Stimulated activated effector memory CD8-positive, alpha-beta T cell treated with anti-CD3 and anti-CD28 coated beads, Interleukin-12 subunit alpha, Interleukin-12 subunit beta, amount 100 ng/mL, for 72 hours (primary cell): ENCODE measurements at places on chromosomes 16 and 17.

DNA sequence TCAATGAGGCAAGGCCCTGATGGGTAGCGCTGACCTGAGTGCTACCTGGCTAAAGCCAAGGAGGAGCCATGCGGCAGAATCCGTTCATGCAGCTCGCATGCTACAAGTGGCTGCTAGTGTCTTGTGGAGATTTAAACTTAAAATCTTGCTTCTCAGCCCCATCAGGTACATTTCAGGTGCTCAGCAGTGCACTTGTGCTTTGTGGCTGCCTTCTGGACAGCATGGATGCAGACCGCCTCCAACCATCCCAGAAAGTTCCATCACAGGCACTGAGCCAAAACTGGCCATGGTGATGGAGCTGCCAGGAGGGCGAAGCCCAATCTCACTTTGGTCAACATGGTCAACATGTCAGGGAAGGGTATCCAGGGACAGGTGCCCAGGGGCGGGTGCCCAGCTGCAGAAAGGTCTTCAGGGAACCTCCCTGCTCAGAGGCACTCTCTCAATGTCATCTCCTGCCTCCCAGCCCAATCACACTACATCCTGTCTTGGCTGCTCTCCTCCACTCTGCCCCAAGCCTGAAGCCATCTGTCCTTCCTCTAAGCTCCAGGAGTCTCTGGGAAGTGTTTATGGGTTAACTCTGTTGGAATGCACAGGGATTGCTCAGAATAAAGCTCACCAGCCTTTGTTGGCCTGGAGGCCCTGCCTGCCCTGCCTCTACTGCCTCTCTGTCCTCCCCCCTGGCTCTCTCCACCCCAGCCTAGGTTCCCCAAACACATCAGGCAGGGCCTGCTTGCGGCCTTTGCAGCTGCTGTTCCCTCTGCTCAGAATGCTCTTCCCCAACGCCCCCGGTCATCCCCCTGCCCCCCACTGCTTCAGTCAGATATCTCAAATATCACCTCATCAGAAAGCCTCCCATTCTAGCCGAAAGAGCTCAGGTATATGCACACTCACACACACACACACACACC lies 18.3 kb upstream of the TNFRSF13B start:
- no peak for DNase-seq

- no peak for DNase-seq
Measured at GRCh38 chr16:22861580-22861979, 47.6 kb downstream of the HS3ST2 start.

DNA sequence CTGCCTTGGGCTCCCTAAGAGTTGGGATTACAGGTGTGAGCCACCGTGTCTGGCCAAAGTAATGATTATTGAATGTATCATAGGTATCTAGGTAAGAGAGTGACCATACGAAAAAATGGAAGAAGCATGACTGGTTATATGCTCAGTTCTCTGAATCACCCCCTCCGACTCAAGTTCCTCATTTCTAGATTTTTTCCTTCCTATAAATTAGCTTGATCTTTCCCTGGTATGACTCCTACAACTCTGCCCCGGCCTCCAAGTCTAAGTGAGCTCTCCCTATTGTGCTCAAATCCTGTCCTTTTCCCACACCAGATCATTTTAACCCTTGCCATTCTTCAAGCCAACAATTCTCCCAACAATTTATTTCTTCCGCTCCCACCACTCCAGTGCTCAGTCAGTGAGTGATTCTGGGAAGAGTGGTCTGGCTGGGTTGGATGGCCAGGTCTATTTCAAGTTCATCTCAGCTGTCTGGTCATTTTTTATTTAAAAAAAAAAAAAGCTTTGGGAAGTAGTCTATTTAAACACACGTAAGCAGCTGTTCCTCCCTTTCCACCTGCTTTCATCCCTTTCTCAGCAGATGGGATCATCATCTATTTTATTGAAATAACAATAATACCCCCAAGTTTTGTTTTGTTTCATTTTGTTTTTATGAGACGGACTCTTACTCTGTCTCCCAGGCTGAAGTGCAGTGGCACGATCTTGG lies 120.2 kb upstream of the HS3ST2 start:
- no peak for DNase-seq

DNA sequence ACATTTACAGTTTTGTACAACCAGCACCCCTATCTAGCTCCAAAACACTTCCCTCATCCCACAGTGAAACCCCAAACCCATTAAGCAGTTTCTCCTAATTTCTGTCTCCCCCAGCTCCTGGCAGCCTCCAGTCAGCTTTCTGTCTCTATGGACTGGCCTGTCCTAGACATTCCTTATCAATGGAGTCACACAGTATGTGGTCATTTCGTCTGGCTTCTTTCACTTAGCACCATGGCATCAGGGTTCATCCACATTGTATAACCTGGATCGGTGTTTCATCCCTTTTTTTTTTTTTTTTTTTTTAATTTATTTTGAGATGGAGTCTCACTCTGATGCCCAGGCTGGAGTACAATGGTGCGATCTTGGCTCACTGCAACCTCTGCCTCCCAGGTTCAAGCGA lies 68.5 kb downstream of the ZDHHC7 start:
- DNase-seq = no peak

GRCh38 chr17:50708050-50709000 lies 611 bp upstream of the ANKRD40 start:
- DNase-seq = no peak

DNA sequence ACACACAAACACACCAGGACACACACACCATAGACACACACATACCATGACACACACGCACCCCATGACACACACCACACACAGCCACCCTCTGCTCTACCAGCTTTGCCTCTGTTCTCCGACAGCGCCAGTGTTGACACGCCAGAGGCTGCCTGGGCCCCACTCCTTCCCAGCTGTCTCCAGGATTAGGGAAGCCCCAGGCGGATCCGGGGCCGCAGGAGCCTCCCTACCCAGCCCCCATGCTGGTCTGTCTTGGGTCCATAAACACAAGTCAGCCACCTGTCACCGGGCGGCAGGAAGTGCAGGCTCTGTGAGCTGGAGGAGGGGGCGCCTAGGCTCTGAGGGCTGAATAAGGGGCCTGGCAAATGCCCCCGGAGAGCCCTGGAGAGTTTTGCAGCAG lies 10.5 kb downstream of the TBC1D16 start:
- no peak for DNase-seq

DNA sequence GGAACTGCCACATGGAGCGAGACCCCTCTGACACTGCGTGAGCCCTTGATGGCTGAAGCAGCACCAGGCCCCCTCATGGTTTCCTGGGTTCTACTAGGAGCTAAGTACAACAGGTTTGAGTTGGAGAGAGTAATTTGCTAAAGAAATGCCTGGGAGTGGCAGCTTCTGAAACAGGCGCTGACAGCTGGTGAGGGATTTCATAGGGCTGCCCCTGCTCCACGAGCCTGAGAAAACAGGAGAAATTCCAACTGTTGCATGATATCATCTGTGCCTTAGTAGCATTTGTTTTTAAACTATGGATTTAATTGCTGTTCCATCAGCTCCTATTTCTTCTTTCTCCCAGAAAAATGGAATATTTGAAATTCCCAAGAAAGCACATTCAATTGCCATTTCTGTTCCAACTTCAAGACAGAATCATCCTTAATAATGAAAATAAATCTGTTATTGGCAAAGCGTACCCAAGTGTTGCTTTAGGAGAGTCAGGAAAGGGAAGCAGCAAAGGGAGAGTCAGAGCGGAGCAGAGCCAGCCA lies 78.8 kb upstream of the ANKFN1 start:
- no peak for DNase-seq

- DNase-seq = no peak
Measured at GRCh38 chr16:64679976-64680690, 441.7 kb downstream of the CDH11 start.

- DNase-seq = no peak
Measured at GRCh38 chr17:8360751-8361150, 15.8 kb downstream of the KRABD2 start.

GRCh38 chr16:55418586-55418985 lies 60.4 kb upstream of the MMP2 start:
- DNase-seq = no peak

GRCh38 chr16:22109258-22109898 lies 17.0 kb downstream of the VWA3A start:
- no peak for DNase-seq

- no peak for DNase-seq
Measured at GRCh38 chr17:50949989-50950877, 84.1 kb upstream of the TOB1 start.

DNA sequence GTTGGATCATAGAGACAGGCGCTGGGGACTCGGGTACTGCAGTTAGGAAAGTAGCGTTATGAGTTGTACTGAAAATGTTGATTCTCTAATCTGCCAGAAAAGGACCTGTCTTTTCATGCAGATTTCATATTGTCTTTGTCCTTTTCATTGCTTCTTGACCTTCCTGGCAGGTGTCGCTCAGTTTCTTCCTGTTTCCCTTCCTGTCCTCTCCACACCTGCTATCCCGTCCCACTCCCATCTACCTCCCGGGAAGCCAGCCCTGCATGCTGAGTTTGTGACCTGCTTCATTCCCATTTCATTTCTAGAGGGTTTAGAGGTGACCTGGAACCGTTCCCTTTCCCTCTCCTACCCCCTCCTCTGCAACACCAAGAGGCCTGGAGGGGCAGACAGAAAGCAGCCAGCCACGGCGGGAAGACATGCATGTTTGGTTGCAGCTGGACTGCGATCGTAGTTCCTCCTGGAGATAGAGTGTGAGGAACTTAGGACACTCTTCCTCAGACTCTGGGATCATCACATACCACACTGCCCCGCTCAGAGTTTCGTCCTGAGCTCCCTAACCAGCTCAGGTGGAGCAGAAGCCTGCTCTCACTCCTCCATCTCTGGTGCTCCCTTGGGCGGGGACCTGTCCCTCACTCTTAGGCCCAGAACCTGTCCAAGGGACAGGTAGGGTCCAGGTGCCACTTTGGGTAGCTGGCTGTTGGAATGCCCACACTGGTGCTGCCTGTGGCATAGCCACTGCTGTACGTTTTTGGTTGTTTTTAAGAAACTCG lies 23.9 kb upstream of the ARHGAP23 start:
- DNase-seq = no peak

GRCh38 chr17:81093619-81094508 lies 58.9 kb downstream of the BAIAP2 start:
- no peak for DNase-seq

DNA sequence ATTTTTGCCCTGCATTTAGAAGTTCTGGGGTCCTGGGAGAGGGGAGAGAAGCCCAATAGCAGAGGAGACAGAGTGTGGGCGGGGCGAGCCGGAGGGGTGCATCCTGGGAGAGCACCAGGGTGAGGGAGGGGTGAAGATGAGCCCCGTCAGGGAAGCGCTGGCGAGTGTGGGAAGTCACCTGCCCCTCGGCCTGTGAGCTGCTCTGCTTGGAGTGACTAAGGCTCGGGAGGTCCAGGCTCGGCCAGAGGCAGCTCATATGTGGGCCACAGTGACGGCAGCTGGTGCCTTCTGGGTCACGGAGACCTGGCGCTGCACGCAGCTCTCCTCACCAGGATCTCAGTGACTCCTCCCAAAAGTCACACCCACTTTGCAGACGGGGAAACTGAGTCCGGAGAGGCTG lies 1.1 kb downstream of the ZG16B start:
- no peak for DNase-seq

- DNase-seq = no peak
Measured at GRCh38 chr17:73536700-73537605, 107.3 kb downstream of the SDK2 start.

GRCh38 chr17:45241328-45242028 lies 19.8 kb downstream of the FMNL1 start:
- no peak for DNase-seq

- DNase-seq = no peak
Measured at GRCh38 chr17:27315322-27315721, 21.4 kb downstream of the WSB1 start.

DNA sequence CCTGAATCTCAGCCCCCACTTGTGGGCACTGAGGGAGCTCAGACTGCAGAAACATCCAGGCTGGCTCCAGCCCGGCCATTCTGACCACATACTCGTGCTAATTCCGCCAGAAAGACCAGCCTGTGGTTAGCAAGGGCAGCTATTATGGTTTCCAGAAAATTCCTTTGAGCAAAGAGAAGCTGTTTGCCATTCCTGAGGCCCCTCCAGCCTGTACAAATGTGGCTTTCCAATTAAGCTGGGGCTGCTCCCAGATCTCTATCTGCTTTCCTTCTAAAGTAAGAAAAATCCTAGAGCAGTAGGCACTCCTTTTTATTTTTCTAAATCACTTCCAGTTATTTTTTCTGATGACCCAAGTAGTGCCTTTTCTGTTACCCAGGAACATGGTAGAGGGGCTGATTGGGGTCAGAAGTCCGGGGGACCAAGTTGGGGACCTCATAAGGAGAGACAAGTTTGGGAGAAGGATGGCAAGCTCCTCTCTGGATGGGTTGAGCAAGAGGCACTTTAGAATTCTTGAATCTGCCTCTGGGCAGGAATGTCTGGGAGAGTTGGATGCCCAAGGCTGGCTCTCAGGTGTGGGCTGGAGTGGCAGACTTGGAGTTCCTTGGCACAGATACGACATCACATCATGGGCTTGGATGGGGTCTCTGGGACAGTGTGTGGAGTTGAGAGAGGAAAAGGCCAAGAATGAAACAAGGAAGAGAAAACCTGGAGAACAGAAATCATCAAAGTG lies 83.3 kb upstream of the TNRC6C start:
- DNase-seq = no peak

DNA sequence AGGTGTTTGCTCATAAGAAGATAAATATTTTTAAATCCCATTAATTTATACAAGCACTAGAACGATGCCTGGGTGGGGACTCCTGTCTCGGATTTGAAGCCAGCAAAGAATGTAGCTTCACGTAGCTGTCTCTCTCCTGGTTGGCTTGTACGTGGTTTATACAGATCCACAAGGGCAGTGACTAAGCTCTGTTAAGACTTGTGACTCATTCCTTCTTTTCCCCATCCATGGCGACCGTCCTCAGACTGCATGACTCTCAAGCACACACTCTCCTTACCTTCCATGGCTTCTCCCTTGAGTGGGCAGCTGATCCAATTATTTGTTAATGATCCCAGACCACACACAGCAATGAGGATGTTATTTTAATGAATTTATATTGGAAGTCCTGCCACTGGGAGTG lies 679.7 kb upstream of the SOX9 start:
- no peak for DNase-seq

DNA sequence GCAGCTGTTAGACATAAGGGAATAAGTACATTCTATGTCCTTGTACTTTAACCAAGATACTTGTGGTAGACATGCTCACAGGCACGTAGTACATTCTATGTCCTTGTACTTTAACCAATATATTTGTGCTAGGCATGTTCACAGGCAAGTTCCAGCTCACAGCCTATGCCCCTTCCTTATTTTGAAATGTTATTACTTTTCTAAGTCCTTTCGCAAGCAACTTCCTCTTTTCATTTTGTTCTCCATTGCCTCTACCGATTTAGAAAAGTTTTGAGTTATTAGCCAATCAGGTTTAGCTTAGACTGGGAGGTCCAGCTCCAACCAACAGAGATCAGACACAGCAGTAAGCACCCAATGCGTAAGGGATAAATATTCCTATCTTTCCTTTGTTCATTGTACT lies 60.1 kb upstream of the NUDT7 start:
- no peak for DNase-seq

GRCh38 chr16:86259499-86259898 lies 250.8 kb upstream of the FOXF1 start:
- no peak for DNase-seq

GRCh38 chr17:43940630-43941029 lies 1.6 kb downstream of the PPY start:
- no peak for DNase-seq

- peak; percentile 47 for DNase-seq
Measured at GRCh38 chr16:57720142-57720575, 15.4 kb upstream of the KATNB1 start.

GRCh38 chr17:74566132-74566753 lies 1.1 kb downstream of the CD300H start:
- peak; percentile 56 for DNase-seq

- DNase-seq = no peak
Measured at GRCh38 chr17:78498848-78499247, 78.3 kb downstream of the DNAH17 start.
